NCI-H1436 treated with DMSO at 0.1 percent for 48 hours (cell line): ENCODE measurements at places on chromosomes 2 and 18.

DNA sequence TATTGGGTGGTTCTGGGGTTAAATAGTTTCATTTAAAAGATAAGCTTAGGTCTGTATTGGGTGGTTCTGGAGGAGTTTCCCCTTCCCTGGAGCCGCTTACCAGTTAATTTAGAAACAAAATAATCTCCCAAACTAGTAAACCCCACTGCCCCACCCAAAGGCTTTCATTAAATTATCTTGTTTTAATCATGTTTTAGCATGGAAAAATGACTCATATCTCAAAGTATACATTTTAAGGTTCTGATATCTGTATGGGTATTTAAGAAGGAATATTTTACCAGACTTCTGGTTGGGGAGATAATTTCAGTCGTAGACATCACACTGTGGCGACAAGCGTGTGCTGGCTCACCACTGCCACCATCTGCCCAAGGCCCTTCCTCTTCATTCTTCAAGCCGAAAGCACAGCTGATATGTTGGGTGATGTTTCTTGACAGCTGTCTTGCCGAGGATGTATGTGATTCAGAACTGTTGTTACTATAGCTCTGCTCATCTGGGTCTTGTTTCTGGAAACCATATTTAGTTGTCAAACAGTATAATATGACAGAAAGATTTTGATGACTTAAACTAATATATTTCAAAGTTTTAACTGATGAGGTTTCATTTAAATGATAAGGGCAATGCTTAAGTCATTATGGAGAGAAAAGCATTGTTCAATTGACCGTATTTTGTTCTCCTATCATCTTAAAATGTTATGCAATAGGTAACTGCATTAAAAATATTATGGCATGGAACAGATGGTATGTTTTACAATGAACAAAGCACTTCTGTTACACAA lies 5.1 kb downstream of the FIGLA start:
- no peak for DNase-seq

DNA sequence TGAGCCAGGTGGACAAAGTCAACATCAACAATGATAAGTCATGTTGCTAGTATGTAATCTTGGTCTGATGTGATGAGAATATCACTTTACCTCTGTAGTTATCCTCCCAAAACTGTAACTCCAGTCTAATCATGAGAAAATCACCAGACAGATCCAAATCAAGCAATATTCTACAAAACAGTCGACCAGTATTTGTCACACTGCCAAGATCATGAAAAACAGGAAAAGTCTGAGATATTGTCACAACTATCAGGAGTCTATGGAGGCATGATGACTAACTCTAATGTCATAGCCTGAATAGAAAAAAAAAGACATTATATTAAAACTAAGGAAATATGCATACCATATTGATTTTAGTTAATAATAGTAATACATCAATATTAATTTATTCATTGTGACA lies 1883.3 kb upstream of the CELF4 start:
- DNase-seq, result no peak

DNA sequence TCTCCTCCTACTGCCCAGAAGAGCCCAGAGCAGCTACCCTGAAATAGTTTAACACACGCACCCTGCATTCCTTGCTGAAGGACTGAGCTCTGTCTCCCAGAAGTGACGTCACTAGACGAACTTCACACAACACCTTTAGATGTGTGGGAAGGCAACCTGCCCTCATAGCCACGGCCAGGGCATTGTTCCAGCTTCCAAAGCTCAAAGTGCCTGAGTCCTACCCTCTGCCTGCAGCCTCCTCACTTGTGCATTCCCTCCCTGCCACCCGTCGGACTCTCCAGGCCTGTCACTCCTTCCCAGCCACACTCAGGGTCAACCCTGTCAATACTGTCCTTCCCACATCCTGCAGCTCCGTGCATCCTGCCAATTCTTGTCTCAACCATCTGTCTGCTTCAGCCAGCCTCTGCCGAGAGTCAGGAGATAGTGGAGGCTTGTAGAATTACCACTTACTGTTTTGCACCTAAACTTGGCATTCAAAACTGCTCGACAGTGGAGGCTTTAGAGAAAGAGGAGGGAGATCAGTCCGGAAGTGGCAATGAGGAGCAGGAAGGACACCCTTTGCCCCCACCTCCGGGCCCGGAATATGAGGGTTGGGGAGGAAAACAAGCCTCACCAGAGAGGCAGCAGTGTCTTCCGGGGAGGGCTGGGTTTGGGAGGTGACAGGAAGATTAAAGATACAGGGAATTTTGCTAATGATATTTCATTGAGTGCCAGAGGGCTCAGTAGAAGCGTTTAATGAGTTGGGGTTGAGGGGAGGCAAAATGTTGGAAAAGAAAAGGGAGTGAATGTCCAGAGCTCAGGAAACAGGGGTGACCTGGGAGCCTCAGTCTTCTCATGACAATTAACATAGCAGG lies 72.3 kb upstream of the ATG16L1 start:
- no peak for DNase-seq

GRCh38 chr2:209619782-209620181 lies 151.8 kb upstream of the UNC80 start:
- no peak for DNase-seq

DNA sequence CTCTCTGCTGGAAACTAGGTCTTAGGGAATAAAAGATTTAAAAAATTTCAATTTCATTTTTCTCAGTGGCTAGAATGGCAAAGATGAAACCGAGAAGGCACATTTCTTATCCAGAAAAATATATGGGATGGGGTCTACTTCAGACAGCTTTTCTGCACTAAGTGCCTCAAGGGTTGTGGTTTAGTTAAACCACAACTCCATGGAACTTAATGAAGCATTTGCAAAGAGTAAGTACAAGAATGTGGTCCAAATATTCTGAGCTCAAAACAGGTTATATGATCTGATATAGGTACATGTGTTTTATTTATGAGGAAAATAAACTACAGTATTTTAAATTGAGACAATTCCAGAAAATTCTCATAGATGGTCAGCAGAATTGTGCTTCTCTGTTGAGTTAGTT lies 101.8 kb upstream of the FZD5 start:
- DNase-seq, result no peak

- DNase-seq, result no peak
Observed at GRCh38 chr2:74606927-74607326, 41.2 kb downstream of the M1AP start.
